Suprapubic skin (tissue), 4 donors: ENCODE measurements at places on chromosomes 2 and 18. TPM values are rescaled to one million over a fixed set of nuclear protein-coding genes. Genes with fewer than 3 reads are reported as not detected.

DNA sequence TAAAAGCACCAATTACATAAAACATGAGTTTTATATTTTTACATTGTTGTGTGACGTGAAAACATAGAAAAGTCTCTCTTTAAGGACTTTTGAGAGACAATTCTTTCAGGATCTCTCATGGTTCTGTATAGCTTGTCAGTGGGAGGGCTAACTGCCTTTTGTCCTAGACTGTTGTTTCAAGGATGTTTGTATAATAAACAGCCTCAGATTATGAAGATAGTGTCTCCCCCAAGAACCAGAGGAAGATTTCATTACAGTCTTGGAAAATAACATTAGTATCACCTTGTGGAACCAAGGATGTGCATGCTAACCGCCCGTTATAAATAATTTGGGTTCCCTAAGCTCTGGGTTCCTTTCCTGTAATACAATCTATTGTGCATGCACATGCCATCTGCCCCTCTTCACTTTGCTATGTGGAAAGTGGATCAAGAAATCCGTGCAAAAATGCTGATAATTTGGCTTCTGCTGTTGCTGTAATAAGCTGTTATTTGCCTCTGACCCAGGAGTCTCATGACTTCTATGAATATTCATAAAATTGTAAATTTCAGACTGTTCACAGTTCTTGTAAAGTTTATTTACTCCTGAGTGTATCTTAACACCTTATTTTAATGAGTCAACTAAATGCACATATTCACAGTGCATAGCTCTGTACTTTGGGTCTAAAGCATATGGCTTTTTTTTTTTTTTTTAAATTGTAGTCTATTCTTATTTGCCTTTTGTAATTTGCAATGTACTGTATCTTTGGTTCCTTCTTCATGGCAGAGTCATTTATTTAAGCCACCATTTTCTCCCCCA, 265.5 kb downstream of the PTH2R start:
- H3K4me3 ChIP-seq, result no peak overlapping the region
- H3K4me1 ChIP-seq, result no peaks in the 10 kb centered on the region
- H3K27me3 ChIP-seq, result no peaks in the 10 kb centered on the region
- DNase-seq, result no peak
- H3K27ac ChIP-seq, result no peak overlapping the region

- no peaks in the 10 kb centered on the region for H3K27me3 ChIP-seq
- no peak overlapping the region for H3K27ac ChIP-seq
- no peaks in the 10 kb centered on the region for H3K4me1 ChIP-seq
- H3K36me3 ChIP-seq, result no peaks in the 10 kb centered on the region
- no peak for DNase-seq
These were observed 319.4 kb upstream of the KCNH7 start for GRCh38 chr2:163157891-163158496.

C2orf49 gene
- total RNA-seq, result 17.5 TPM

DNA sequence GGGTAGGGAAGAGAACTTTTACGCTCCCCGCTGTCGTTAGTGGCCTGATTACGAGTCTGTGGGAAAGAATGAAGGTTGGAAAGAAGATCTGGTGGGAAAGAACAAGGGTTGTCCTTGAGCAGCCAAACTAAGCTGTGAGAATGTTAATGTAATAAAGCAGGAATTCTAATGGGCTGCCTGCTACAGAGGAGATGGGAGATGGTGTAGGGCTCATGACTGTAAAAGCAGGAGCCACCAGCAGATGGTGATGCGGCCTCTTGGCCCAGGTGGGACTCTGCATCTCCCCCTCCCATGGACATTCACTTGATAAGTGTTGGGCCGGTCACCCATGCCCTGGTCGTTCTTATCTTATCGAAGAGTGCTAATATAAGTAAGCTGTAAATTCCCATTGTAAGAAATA, 150.0 kb downstream of the NEDD4L start:
- H3K4me1 ChIP-seq, result peaks cover 13% of the 10 kb centered on the region
- no peaks in the 10 kb centered on the region for H3K36me3 ChIP-seq
- DNase-seq, result no peak
- no peaks in the 10 kb centered on the region for H3K27me3 ChIP-seq
- H3K4me3 ChIP-seq, result no peak overlapping the region

- no peak for DNase-seq
- H3K27ac ChIP-seq, result no peak overlapping the region
- H3K4me1 ChIP-seq, result no peaks in the 10 kb centered on the region
- no peaks in the 10 kb centered on the region for H3K27me3 ChIP-seq
These were observed 101.8 kb downstream of the CD226 start for GRCh38 chr18:69845593-69846506.

TLK1 gene
- 60.4 TPM for total RNA-seq

- no peak overlapping the region for H3K27ac ChIP-seq
- no peaks in the 10 kb centered on the region for H3K36me3 ChIP-seq
- H3K27me3 ChIP-seq, result peaks cover 10% of the 10 kb centered on the region
- DNase-seq, result no peak
These were observed 104.1 kb downstream of the PAX3 start for GRCh38 chr2:222194669-222195068.

DNA sequence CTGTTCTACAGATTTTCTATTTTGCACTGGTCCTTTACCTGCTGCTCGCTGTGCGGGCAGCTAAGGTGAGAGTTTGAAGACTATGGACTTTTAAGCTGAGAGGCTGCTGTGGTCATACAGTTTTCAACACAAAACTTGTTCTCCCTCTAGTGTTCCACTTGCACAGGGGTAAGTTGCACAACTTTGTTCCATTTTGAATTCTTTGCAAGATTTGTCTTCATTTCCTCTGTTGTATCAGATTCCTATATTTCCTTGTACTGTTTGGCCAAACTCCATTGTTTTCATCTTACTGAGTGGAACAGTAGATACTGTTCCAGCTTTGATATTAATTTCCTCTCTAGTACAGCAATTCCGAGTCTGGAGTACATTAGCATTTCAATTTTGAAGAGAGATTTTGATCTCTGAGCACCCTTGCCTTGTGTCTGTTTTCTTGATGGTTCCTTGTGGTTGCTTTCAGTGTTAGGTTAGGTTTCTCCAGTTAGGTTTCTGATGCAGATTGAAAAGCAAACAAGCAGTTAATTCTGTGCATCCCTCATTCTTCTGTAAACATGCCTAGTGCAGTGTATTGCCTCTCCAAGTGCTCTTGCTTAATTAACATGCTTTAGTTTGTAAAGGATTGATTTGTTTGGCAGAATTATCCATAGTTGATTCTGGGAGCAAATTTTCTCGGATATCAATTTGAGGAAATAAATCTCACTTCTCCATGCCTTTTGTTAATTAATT, 188.8 kb downstream of the PTPRM start:
- no peak overlapping the region for H3K27ac ChIP-seq
- H3K27me3 ChIP-seq, result no peaks in the 10 kb centered on the region
- no peaks in the 10 kb centered on the region for H3K4me1 ChIP-seq
- no peak overlapping the region for H3K4me3 ChIP-seq
- DNase-seq, result no peak

- H3K4me1 ChIP-seq, result no peaks in the 10 kb centered on the region
- no peak overlapping the region for H3K27ac ChIP-seq
- DNase-seq, result no peak
- no peak overlapping the region for H3K4me3 ChIP-seq
These were observed 334.8 kb downstream of the MYCN start for GRCh38 chr2:16275131-16275530.

- peaks cover 28% of the 10 kb centered on the region for H3K4me1 ChIP-seq
- H3K27me3 ChIP-seq, result no peaks in the 10 kb centered on the region
- no peak for DNase-seq
- no peak overlapping the region for H3K4me3 ChIP-seq
- H3K27ac ChIP-seq, result no peak overlapping the region
These were observed 3.4 kb downstream of the TMEM185B start for GRCh38 chr2:120219766-120220165.

DNA sequence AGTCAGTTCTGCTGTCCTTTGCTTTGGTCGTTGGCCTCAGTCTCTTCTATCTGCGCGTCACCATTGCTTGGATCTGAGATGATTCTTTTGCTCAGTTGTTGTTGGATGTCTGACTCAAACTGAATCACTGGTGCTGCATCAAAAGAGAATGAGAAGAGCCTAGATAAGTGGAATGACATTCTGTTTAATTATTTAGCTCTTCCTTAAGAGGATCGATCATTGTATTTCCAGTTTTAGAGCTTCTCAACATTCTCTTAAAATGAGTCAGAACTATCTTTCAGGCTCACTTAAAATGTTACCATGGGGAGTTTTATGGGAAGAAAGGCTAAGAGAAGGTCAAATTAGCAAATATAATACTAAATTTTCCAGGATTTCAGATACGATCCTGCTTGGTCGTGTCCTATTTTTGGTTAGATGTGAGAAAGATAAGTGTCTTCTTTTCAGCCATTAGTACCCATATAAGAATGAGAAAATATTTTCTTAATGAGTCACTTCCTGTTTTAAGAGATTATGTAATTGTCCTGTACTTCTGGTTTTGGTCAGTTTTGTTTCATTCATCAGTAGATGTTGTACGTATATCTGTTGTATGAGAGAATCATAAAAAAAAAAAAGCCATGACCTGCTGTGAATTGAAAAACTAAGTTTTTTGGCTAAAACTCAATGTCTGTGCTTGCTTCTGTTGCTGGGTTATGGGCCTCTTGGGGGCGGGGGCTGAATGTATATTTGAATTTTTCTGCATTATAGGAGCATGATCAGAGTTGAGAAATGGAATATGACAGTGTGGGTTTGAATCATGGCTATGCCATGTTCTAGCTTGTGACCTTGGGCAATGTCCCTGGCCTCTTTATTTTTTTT, 31.6 kb upstream of the CASP10 start:
- H3K27ac ChIP-seq, result peak overlapping the region; percentile 20
- no peak for DNase-seq
- H3K27me3 ChIP-seq, result no peaks in the 10 kb centered on the region
- no peak overlapping the region for H3K4me3 ChIP-seq
- H3K4me1 ChIP-seq, result peaks cover 15% of the 10 kb centered on the region
- H3K36me3 ChIP-seq, result peaks cover 64% of the 10 kb centered on the region

DNA sequence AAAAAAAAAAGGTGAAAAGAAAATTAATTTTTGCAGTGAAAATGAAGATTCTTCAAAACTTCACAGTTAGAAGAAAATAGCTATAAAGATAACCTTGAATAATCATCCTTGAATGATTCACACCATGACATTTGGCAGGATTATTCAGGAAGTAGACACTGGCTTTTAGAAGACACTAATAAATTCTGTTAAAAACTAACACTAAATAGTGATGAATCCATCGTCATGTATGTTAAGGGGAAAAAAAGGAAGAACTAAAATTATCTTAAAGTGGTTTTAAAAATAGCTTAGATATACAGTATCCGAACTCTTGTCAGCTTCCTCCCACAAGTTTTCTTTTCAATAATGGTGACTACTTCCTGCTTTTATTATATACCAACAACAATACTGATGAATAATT, 10.2 kb downstream of the USP37 start:
- H3K36me3 ChIP-seq, result peaks cover 55% of the 10 kb centered on the region
- DNase-seq, result no peak
- no peaks in the 10 kb centered on the region for H3K27me3 ChIP-seq
- H3K4me1 ChIP-seq, result no peaks in the 10 kb centered on the region
- H3K27ac ChIP-seq, result no peak overlapping the region

DNA sequence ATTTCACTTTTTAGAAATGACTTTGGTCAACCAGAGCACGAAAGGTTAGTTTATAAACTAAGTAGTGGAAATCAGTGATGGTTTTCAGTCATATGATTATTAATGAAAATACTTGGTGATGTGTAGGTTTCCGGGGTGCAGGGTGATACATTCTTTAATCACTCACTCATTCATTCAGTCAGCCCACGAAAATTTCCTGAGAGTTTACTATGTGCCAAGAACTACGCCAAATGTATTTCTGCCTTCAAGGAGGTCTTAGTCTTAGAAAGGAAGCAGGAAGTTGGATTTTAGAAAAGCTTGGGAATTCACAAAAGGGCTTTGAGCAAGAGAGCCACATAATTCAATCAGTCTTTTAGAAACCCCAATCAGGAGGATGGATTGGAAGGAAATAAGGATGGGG, 543.6 kb downstream of the PLCL1 start:
- H3K4me3 ChIP-seq, result no peak overlapping the region
- H3K36me3 ChIP-seq, result no peaks in the 10 kb centered on the region
- H3K27me3 ChIP-seq, result no peaks in the 10 kb centered on the region
- H3K27ac ChIP-seq, result no peak overlapping the region

FSIP2 gene
- total RNA-seq, result 2.3 TPM

DNA sequence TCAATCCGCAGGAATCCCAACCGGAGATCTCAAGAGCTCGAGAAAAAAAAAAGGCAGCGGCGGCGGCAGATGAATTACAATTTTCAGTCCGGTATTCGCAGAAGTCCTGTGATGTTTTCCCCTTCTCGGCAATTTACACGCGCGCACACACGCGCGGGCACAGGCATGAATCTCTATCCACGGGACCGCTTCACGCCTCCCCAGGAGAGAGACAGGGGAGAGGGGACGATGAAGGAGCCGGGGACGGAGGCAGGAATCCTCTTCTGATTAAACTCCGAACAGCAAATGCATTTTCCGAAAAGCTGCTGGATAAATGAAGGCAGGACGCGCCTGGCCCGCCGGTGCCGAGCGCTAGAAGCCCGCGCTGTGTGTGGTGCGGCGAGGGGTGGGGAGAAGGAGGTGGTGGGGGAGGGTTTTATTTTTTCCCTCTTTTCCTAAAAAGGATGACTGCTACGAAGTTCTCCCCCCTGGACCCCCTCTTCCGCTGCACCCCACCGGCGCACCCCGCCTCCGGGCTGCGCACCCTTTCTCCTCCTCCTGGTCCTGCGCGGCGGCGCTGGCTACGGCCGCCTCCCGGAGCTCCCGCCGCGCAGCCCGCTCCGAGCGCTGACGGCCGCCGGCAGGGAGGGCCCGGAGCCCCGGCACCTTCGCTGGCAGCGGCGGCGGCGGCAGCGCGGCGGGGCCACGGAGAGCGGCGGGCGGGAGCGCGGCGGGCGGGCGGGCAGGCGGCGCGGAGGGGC, at the start of gene BCL2:
BCL2 (minus strand) TSS at position 387 of the 740 bp plus-strand sequence.
- H3K4me1 ChIP-seq, result peaks cover 55% of the 10 kb centered on the region
- H3K27ac ChIP-seq, result peak within 1 kb of the TSS; percentile 85
- no peak for DNase-seq
- H3K36me3 ChIP-seq, result no peaks in the 10 kb centered on the region
- peak within 1 kb of the TSS; percentile 81 for H3K4me3 ChIP-seq

DNA sequence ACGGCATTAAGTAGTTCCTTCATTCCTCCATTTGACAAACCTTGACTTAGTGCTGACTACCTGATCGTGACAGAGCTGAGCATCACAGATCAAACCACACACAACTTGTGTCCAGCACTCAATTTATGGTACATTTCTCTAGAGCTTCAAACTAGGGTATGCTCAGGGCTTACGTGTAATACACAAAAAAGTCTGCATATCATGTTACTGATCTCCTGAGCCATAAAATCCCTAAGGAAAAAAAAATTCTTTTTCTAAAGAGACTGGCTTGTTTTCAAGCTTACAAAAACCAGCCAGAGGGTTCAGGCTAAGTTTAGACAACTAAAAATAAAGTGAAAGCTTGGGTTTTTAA, 88.0 kb upstream of the ALKAL2 start:
- H3K27ac ChIP-seq, result peak overlapping the region; percentile 63
- H3K27me3 ChIP-seq, result no peaks in the 10 kb centered on the region
- H3K36me3 ChIP-seq, result no peaks in the 10 kb centered on the region
- H3K4me1 ChIP-seq, result peaks cover 10% of the 10 kb centered on the region

- no peak overlapping the region for H3K27ac ChIP-seq
- DNase-seq, result no peak
- no peaks in the 10 kb centered on the region for H3K27me3 ChIP-seq
- no peaks in the 10 kb centered on the region for H3K4me1 ChIP-seq
- no peaks in the 10 kb centered on the region for H3K36me3 ChIP-seq
These were observed 215.9 kb downstream of the RNF152 start for GRCh38 chr18:61676773-61677434.

DOK1 gene
- 3.3 TPM for total RNA-seq
